Islet precursor cell (in vitro differentiated cells): ENCODE measurements at places on chromosomes 1 and 21.

GRCh38 chr1:56934430-56935060, 31.3 kb downstream of the C8B start:
- DNase-seq: peak; percentile 47

DNA sequence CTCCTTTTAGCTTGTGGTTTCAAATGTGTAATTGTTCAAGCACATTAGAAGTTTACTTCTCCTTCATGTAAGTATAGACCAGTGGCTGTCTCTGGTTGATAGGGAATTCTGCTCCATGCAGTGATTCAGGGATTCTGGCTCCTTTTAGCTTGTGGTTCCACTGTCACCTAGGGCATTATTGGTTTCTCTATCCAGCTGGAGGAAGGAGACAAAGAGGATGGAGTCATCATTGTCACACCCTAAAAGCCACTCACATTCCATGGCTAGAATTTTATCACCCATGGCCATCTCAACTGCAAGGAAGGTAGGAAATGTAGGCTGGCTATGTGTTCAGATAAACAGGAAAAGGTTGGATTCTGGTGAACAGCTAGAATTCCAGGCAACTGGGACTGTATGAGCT, 131.2 kb downstream of the URB2 start:
- peak; percentile 83 for DNase-seq

DNA sequence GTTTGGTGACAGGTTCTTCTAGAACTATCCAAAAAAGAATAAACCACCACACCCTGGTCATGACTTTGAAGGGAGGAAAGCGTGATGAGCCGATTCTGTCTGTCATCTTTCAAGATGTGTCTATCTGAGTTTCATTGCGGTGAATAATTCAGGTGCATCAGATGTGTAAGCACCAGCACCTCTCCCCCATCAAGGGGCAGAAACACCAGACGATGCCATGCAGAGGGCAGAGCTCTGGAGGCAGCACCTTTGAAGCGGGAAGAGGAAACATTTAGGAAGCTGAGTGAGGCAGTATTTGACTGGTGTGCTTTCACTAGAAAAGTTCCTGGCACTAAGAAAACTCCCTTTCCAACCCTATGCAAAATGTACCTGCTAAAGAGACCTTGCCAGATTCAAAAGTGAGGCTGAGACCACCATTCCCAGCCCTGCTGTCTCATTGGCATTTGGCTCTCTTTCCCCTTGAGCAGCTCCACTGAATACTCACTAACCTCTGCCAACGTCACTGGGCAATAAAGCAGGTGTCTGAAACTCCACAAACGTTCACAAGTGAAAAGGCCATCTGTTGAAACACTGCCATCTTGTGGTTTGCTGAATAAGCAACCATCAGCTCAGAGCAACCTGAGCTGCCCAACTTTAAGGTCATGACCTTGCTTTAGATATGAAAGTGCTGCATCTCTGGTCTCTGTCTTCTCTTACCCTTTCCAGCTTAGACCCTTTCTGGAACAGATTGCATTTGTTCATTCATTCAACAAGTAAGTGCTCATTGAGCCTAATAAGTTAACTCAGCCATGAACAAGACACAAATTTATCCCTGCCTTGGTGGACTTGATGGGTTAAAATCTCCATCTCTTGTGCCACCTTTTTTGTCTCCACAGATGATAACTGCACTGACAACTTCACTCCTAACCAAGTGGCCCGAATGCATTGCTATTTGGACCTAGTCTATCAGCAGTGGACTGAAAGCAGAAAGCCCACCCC, 228.6 kb downstream of the PAPPA2 start:
- DNase-seq: peak; percentile 73

GRCh38 chr21:45853703-45854342, 127.7 kb upstream of the COL6A1 start:
- DNase-seq: peak; percentile 29

DNA sequence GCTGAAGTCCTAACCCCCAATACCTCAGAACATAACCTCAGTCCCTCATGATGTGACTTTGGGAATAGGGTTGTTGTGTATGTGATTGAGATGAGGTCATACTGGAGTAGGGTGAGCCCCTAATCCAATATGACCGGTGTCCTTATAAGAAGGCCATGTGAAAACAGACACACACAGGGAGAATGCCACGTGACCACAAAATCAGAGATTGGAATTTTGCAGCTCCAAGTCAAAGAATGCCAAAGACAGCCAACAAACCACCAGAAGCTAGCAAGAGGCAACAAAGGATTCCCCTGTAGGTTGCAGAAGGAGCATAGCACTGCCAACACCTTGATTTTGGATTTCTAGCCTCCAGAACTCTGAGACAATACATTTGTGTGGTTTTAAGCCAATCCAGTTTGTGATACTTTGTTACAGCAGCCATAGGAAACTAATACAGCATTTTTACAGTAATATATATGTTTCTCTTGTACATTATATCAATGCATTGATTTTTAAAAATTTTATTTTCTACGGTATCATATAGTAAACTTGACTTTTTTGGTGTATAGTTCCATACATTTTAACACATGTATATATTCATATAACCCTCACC, 5.4 kb downstream of the ZSWIM5 start:
- DNase-seq: peak; percentile 70

DNA sequence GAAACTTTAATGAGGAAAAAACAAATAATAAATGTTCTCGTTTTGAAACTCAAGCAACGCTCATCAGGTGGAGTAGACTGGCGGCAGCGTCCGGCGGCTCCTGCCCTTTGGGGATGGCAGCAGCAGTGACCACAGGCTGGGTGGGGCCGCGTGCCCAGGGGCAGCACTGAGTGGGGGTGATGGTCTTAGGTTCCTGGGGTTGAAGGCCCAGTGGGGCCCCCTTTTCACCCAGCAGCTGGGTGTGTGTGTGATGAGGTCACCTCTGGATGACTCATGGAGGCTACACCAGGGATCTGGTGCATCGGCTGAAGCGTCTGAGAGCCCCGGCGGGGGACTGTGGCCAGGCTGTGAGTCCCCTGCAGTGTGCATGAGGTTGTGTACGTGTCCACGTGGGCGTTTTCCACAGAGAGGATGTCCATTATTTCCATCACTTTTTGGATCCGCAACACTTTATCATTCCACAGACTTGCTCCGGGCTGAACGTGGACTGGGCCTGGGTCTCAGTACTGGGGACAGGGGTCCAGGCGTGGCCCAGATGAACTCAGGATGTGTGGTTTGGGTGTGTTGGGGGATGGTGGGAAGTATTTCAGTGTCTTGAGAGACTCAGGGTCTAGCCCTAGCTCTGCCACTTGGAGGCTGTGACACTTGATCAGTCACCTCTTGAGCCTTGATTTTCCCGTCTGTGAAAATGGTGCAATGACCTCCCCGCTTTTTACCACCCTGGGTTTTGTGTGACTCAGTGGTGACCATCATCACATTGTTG, 25.6 kb downstream of the LDLRAP1 start:
- peak; percentile 93 for DNase-seq

- peak; percentile 92 for DNase-seq
Observed at GRCh38 chr1:246324711-246325110, 182.4 kb downstream of the SMYD3 start.
